Osteoblast (primary cell): ENCODE measurements at places on chromosomes 3 and 15. TPM values are rescaled to one million over a fixed set of nuclear protein-coding genes. Genes with fewer than 3 reads are reported as not detected.

DNA sequence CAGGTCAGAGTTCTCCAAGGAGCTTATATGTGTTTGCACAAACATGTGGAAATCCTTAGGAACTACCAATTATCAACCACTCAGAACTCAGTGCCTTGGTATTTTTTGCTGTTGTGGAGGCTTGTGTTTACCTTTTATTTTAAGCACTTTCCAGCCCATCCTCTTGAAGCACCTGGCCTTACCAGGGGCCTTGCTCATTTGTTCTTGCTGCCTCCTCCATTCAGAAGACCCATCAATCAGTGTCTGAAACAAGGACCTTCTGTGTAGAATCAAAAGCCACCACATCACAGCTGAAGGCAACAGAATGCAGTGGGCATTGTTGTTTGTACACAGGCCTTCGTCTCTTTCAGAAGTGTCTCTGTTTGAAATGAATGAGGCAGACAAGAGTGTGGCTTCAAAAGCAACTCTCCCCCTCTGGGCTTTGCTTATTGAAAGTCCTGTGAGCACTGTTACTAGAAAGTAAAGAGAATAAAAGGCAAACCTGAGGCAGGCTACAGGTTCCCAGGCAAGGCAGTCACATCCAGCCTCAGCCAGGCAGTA is 24.5 kb upstream of the LIPC start:
- H3K27me3 ChIP-seq = peaks cover under 1% of the 10 kb centered on the region
- H3K4me3 ChIP-seq = no peak overlapping the region
- DNase-seq = no peak
- H3K36me3 ChIP-seq = no peaks in the 10 kb centered on the region

GRCh38 chr15:25372298-25372697 is 66.5 kb downstream of the UBE3A start:
- H3K4me3 ChIP-seq = no peak overlapping the region
- H3K27ac ChIP-seq = no peak overlapping the region
- H3K36me3 ChIP-seq = peaks cover 38% of the 10 kb centered on the region
- H3K4me1 ChIP-seq = peaks cover 8% of the 10 kb centered on the region

- H3K27ac ChIP-seq = peak overlapping the region; percentile 63
- peaks cover 78% of the 10 kb centered on the region for H3K4me1 ChIP-seq
- H3K4me3 ChIP-seq = peak overlapping the region; percentile 67
- H3K27me3 ChIP-seq = no peaks in the 10 kb centered on the region
- DNase-seq = peak; percentile 98
These were observed 53.8 kb downstream of the IQSEC1 start for GRCh38 chr3:13019243-13020095.

DNA sequence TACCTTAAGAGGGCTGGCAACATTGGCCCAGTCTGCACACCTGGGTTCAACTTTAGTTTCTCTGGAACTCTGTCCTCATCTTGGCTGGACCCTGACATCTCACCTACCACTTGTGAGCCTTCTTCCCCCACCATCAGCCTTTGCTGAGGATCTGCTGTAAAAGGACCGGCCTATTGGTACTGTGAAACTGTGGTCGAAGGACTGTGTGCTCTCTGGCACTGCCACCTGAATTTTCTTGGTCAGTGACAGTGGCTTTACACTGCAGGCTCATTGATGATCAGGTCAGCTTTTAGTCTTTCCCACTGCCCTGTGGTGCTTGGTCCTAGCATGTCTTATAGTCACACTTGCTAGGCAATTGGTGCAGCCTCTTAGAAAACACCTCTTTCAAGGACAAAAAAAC is 86.9 kb downstream of the PEX5L start:
- peaks cover 3% of the 10 kb centered on the region for H3K27me3 ChIP-seq
- H3K27ac ChIP-seq = no peak overlapping the region
- no peaks in the 10 kb centered on the region for H3K4me1 ChIP-seq
- no peak for DNase-seq

CLRN1 gene
- not detected in 2 replicates for total RNA-seq

FES gene
- total RNA-seq = 19.2 and 20.3 TPM in 2 replicates
